ENCODE measurements at places on chromosomes 4 and X.

DNA sequence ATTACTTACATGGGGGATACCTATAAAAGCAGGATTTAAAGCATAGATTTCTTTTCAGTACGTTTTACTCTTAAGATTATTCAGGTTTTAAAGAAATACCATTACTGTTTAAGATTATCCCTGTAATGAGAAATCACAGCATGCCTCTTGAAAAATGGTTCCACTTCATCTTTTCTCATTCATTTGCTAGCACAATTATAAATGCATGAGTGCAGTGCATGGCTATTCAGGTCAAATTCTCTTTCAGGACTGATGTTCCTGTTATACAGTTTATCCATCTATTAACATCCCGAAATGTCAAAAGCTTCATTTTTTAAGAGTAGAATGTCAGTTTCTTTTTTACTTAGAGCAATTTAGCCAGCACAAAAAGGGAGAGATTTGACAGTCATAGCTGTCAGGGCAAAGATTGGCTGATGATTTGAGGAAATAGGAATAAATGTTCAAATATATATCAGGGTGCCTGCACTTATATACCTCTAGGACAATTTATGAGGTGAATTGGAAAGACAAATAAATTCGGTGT, 135.2 kb downstream of the ADGRL3 start:
- no peak for DNase-seq

DNA sequence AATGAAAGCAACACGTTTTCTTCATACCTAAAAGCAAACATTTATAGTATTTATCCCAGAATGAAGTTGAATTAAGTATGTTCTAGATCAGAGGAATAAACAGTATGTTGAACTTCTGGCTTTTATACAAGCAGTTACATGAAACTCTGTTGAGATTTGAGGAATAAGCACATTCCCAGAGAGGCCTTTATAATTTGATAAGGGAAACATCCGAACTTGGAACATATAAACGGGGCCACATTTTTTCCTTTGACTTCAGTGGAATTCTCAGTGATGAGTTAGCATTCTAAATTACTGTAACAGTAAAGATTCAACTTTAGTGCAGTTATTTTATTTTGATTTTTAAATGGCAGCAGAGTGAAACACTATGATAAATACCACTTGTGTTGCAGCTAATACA, 119.5 kb downstream of the GLRA3 start:
- no peak for DNase-seq

DNA sequence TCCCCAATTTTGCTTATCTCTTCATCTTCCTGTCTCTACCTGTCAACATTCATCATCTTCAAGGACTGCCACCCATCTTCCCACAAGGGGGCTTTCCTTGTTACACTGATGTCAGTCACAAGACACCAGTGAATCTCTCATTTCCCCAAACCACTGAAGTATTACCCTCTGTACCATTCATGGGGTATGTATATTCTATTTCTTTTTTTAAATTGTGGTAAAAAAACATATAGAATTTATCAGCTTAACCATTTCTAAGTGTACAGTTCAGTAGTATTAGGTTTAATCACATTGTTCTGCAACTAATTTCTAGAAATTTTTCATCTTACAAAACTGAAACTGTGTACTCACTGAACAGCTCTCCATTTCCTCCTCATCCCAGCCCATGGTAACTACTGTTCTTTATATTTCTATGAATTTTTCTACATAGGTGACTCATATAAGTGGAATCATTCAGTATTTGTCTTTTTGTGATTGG, 98.6 kb downstream of the LARP7 start:
- no peak for DNase-seq

DNA sequence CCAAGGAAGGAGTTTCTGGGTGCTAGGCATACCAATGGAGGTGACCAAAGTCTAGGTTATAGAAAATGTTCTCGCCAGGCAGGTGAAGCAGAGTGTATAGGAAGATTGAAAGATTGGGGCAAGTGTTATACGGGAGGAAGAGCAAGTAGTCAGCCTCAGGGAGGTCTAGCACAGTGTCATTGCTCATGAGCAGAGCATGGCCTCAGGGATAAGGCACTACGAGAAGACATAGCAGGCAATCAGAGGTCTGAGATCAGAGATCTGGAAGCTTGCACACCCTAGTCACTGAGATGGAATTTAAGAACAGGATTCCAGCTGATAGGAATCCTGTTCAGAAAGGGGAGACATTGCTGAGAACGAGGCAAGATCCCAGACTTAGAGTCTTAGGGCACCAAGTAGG, 350.0 kb upstream of the CASK start:
- no peak for DNase-seq

DNA sequence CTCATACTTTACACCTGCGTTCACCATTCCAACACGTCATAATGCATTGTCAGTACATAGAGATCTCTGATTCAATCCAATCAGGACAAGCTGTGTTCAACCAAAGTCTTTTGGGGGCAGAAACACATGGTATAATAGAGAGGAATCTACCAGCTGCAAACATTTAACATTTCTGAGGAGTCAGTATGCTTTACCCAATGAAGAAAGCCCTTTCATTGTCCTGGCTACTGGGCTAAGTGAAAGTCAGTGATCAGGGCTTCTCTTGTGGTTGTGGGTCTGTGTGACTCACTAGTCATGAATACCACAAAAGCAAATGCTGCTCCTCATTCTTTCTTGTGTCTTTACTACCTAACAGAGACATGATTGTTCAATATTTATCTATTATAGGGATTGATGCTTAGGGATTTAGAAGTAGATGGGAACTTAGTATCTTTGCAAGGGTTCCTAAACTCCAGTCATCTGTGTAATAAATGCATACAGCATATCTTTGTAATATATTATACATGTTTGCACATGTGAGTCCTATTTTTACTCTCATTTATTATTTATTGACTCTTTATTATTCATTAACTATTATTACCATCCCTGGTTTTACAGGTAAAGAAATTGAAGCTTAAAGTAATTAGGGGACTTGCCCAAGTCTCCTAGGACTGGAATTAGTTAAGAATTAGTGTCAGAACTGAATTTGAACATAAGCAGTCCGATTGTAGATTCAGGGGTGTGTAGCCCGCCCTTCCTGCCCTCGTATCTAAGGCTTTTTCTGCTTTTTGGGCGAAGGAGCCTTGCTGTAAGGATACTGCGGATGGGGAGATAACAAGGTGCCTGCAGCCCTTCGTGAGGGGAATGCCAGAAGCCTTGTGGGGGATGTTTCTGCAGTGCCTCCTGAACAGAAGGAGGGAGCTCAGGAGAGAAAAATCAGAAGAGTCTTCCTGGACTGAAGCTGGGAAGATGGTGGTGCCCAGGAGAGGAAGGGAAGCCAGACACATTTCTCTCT, 353.1 kb upstream of the BOD1L1 start:
- no peak for DNase-seq

DNA sequence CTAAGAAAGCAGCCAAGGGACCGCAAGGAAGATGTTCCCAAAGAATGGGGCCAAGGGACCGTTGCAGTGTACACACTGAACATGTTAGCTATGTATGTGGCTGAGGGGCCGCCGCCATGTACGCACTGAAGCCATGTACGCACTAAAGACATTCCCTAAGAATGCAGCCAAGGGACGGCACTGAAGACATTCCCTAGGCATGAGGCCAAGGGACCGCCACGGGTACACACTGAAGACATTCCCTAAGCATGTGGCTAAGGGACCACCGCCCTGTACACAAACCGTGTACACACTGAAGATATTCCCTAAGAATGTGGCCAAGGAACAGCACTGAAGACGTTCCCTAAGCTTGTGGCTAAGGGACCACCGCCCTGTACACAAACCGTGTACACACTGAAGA, 54.0 kb downstream of the DHRSX start:
- no peak for DNase-seq

DNA sequence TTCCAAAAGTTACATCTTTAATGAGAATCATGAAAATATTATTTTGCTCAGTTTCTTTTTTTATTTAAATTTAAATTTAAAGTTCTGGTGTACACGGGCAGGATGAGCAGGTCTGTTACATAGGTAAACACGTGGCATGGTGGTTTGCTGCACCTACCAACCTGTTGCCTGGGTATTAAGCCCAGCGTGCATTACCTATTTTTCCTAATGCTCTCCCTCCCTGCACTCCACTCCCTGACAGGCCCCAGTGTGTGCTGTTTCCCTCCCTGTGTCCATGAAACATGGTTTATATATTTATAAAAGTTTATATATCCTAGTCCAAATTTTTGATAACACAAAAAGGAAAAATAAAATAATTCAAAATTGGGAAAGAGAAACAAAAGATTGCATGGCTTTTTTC, 4.0 kb downstream of the AFP start:
- DNase-seq: no peak

- DNase-seq: no peak
Observed at GRCh38 chrX:120452131-120452530, 17.0 kb downstream of the LAMP2 start.

- DNase-seq: no peak
Observed at GRCh38 chr4:7185487-7186030, 6.8 kb upstream of the SORCS2 start.

DNA sequence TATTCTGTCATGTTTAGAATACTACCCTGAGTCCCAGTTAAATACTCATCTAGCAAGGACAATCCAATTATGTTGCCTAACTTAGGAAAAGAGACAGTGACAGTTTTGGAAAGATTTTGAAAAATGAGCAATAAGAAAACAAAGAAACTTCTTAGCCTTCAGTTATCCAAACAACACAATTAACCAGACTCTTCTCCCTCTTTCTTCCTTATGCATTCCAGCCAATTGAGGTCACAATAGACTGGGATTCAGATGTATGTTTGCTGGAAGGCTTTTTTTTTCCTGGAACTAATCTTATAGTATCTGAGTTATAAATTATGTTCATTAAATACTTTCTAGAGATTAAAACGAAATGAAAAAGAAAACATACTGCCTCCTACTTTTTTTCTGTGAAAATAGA, 109.6 kb downstream of the GUCY2F start:
- no peak for DNase-seq

GRCh38 chr4:123209436-123209835, 187.2 kb upstream of the SPRY1 start:
- no peak for DNase-seq

- no peak for DNase-seq
Observed at GRCh38 chr4:183303301-183303700, 16.8 kb downstream of the CLDN22 start.

DNA sequence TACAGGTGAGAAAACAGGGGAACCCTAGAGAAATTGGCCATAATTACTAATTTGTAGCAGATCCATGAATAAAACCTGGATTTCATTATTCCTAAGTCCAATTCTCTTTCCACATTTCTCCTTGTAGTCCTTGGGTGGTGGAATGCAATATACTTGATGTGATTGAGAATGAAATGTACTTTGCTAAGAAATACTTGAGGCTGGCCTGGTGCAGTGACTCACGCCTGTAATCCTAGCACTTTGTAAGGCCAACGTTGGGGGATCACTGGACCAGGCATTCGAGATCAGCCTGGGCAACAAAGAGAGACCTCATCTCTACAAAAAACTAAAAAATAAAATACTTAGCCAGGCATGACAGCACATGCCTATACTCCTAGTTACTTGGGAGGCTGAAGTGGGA, 15.9 kb downstream of the TMEM184C start:
- DNase-seq: no peak

DNA sequence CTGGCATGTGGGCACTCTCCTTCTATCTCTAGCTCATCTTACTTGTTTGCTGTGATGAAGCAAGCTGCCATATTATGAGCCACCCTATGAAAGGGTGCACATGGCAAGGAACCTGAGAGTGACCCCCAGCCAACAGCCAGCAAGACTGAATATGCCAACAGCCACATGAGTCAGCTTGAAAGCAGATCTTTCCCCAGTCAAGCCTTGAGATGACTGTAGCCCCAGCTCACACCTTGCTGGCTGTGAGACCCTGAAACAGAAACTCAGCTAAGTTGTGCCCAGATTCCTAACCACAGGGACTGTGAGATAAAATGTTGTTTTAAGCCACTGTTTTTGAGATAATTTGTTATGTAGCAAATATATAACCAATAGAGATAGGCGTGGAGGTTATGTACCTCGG, 36.2 kb downstream of the KDM5C start:
- DNase-seq: no peak

- DNase-seq: no peak
Observed at GRCh38 chrX:16882169-16882568, 12.0 kb upstream of the RBBP7 start.

- no peak for DNase-seq
Observed at GRCh38 chrX:18160369-18160768, 60.3 kb downstream of the BEND2 start.

GRCh38 chr4:173159791-173160190, 8.8 kb upstream of the GALNT7 start:
- DNase-seq: no peak

- no peak for DNase-seq
Observed at GRCh38 chrX:109943740-109944092, 59.2 kb upstream of the TMEM164 start.

DNA sequence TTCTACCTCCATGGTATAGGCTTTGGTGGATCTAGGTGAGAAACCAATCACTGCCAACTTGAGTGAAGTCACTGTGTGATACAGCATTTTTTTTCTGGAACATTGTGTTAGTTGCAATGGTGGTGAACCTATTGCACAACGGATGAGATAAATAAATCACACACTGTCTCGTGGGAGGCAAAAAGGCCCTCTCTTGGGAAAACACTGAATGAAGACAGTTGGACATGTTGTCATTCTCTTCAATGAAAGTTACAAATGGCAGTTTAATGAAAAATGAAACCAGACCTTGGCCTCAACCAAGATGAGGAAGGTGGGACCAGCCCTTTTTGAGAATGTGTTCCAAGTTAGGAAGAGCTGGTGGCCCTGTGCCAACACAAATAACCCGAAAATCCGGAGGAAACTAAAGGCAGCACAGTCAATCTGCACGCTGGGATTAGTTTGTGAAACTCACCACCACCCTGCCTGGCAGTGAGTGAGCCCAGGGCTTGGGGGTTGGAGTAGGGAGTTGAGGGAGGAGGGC, 5.4 kb upstream of the ADGRG2 start:
- DNase-seq: no peak

- no peak for DNase-seq
Observed at GRCh38 chr4:79598801-79599200, 190.8 kb upstream of the GK2 start.

DNA sequence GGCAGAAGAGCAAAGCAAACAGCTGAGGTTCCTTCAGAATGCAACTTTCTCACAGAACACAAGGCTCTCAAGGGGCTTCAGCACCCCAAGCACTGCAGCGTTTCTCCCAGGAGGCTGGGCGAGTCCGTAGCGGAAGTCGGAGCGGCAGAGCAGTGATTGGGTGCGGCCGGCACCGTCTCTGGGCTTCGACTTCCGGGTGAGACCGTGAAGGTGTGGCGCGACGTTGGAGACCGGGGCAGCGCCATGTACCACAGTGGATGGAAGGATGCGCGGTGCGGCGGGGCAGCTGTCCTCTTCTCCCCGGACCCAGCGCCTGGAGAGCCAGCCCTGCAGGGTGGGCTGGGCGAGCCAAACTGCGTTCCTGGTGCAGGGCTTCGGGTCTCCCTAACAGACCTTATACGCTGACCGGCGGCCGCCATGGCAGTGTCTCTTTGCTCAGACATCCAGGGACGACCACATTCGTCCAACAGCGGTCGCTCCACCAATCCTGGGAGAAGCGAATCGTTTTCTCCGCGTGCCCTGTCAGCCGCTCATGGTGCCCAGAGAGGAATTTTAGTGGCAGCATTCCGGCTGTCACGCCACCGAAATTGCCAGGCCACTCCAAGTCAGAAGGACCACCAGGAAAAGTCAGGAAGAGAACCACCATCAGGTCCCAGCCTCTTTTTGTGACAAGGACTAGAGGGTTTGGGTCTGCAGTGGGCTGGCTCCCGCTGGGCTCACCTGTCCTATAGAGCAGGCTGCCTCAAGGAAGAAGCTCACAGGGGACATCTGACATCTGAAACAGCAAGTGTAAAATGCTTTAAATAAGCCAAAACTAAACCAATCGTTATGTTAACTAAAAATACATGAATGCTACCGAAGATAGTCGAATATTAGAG, 20.5 kb downstream of the TRIM61 start:
- peak; percentile 50 for DNase-seq

- no peak for DNase-seq
Observed at GRCh38 chr4:176533159-176533558, 213.4 kb downstream of the SPCS3 start.
